Uterus (tissue), 4 donors: ENCODE measurements at places on chromosomes 12 and 14. TPM values are rescaled to one million over a fixed set of nuclear protein-coding genes. Genes with fewer than 3 reads are reported as not detected.
A peak's percentile ranks its signal among the peaks of the same experiment; 100 is the strongest.

Gene LRTM2
- not detected for total RNA-seq

- no peaks in the 10 kb centered on the region for H3K27me3 ChIP-seq
- H3K4me3 ChIP-seq: peak overlapping the region; percentile 10
- no peaks in the 10 kb centered on the region for H3K36me3 ChIP-seq
- no peak overlapping the region for H3K27ac ChIP-seq
Observed at GRCh38 chr12:27974735-27975221, 2.2 kb upstream of the PTHLH start.

DNA sequence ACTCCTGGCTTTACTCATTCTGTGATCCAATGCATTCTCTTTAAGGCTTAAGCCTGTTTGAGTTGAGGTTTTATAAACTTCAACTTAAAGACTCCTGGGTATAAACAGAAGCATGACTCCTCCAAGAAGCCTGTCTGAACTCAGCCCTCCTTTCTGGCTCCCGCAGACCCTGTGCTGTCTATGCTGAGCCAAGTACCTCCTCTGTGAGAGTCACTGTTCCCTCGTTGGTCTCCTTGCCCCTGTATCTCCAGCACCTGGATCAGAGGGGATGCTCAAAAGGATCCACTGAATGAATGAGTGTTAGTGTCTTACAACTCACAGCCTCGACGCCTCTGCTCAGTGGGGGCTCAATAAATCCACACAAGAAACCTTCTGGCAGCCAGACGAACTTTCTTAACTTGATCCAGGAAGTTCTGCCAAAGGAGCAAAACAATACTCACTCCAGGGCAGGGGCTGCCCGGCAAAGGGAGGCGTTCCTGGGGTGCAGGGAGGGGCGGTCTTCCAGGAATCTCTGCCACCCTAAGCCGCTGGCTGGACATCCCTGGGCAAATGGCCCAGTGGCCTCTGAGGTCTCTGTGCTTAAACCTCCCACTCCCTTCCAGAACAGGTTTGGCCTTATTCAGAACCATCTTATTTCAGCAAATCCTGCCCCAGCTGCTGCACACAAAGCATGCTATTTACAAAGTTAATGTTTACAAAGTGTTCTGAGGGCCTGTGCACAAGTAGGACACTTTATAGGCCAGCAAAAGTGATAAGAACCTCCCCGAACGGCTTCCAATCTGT lies 32.9 kb downstream of the MAP1LC3B2 start:
- H3K36me3 ChIP-seq: no peaks in the 10 kb centered on the region
- H3K4me1 ChIP-seq: no peaks in the 10 kb centered on the region

DNA sequence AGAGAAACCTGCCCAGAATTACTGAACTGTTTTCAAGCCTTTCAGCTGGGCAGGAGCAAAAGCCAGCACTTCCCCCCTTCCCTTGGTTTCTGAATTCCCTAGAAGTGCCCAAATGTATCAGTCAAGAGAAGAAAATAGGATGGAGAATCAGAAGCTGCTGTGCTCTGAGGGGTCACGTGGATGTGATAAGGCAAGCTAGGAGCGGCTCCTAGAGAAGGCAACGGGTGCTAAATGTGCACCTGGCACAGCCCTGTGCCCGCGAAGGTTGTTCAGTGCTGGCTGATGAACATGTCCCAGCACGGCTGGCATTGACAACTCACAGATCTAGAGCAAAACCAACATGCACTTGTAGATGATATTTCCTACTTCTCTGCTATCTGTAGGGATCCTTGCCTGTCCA lies 8.3 kb downstream of the EMG1 start:
- DNase-seq: no peak

Gene BORCS5
- 0.51 TPM for total RNA-seq
